ENCODE measurements at places on chromosomes 5 and 9. TPM values are rescaled to one million over a fixed set of nuclear protein-coding genes. Genes with fewer than 3 reads are reported as not detected.

DNA sequence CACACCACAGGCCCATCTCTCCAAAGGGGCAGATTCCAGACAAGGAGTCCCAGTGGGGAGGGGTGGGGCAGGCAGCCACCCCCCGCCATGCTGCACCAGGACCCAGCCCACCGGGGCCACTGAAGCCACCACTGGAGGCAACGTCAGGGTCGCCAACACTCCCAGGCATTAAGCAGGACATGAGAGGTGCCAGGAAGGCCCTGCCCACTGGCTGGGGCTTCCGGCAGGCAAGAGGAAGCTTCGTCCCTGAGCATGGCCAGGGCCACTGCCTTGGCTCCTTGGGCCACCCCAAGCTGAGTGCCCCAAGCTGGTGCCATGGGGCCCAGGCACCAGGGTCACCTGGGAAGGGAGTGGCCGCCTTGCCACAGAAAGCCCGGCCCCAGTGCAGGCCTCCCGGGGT, 17.5 kb downstream of the KCNT1 start:
- H3K36me3 ChIP-seq: no peaks in the 10 kb centered on the region
- H3K27ac ChIP-seq: no peak overlapping the region
- DNase-seq: no peak
- peaks cover 27% of the 10 kb centered on the region for H3K27me3 ChIP-seq

Gene ARRDC3
- 79.3 TPM for total RNA-seq

DNA sequence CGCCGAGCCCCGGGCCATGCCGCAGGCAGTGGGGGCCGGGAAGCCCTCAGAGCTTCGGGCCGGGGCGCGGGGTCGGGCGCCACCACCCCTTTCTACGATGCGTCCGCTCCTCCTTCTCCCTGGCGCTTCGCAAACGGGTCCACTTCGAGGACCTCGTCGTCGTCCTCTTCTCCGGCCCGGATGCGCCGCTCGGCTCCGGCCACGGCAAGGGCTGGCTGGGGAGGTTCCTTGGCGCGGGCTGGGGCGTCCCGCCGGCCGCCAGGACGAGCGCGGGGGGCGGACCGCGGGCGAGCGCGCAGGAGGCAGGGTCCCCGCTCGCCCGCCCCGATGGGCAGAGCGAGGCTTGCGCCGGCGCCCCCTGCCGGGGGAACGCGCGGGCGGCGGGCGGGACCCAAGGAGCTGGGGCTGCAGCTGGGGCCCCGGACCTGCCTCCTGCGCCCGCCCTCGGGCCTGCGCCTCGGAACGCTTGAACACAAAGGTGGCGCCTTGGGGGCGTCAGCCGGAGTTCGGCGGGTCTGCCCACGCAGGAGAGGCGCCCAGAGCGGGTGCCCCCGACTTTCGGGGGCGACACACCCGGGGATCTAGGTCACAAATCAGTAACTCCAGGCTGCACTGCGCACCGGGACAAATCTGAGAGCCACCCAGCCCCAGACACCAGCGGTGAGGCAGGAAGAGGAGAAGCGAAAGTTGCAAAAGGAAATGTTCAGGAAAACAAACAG, at the start of gene ROR2:
Gene ROR2 (minus strand): TSS at position 283 of the 719 bp plus-strand sequence.
- peak; percentile 94 for DNase-seq
- H3K36me3 ChIP-seq: no peaks in the 10 kb centered on the region
- peaks cover 23% of the 10 kb centered on the region for H3K27me3 ChIP-seq
- H3K4me3 ChIP-seq: peak within 1 kb of the TSS; percentile 70

- peaks cover under 1% of the 10 kb centered on the region for H3K36me3 ChIP-seq
- H3K4me3 ChIP-seq: no peak overlapping the region
- DNase-seq: no peak
- H3K27ac ChIP-seq: no peak overlapping the region
- H3K4me1 ChIP-seq: no peaks in the 10 kb centered on the region
- no peaks in the 10 kb centered on the region for H3K27me3 ChIP-seq
Observed at GRCh38 chr9:15404171-15404570, 18.5 kb upstream of the SNAPC3 start.

- no peak overlapping the region for H3K27ac ChIP-seq
- no peak overlapping the region for H3K4me3 ChIP-seq
- H3K27me3 ChIP-seq: no peaks in the 10 kb centered on the region
Observed at GRCh38 chr5:168446983-168447619, 39.2 kb upstream of the RARS1 start.

- peak; percentile 43 for DNase-seq
- no peak overlapping the region for H3K27ac ChIP-seq
- H3K27me3 ChIP-seq: peaks cover 17% of the 10 kb centered on the region
- no peak overlapping the region for H3K4me3 ChIP-seq
Observed at GRCh38 chr9:38227656-38228055, 158.6 kb upstream of the SHB start.
